ENCODE measurements at places on chromosomes 16 and 17.

- no peak for DNase-seq
Observed at GRCh38 chr17:5557990-5558389, 26.3 kb downstream of the NLRP1 start.

DNA sequence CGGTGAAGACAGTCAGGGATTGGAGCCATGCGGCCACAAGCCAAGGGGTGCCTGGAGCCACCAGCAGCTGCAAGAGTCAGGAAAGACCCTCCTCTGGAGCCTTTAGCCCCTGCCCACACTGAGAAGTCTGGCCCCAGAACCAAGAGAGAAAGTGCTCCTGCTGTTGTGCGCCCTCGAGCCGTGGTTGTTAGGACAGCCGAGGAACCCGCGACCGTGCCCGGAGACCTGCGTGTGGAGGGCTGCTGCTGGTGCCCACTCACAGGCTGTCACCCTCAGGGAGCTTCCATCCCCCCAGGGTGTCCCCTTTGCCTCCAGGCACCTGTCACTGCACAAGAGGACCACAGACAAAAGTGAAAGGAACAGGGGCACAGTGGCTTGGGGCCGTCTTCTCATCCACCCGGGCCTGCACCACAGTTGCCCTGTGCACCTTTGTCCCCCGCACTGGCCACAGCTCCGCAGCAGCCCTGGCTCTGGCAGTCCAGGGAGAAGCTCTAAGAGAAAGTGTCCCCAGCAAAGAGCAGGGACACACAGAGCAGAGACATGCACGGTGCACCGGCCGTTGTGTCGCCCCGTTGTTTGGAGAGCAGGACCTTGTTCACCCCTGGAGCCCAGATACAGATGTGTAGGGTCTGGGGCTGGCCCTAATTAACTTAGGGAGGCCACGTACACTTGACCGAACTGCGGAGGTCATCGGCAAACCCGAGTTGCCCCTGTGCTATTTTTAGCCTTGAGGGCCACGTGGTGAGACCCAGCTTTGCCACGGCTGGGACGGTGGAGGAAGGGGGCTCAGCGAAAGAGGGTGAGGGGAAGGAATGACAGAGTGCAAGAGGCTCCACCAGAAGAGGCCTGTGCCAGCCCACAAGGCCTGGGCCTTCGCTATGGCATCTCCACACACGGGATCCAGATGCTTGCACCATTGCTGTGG is 329.2 kb downstream of the C16orf95 start:
- no peak for DNase-seq

DNA sequence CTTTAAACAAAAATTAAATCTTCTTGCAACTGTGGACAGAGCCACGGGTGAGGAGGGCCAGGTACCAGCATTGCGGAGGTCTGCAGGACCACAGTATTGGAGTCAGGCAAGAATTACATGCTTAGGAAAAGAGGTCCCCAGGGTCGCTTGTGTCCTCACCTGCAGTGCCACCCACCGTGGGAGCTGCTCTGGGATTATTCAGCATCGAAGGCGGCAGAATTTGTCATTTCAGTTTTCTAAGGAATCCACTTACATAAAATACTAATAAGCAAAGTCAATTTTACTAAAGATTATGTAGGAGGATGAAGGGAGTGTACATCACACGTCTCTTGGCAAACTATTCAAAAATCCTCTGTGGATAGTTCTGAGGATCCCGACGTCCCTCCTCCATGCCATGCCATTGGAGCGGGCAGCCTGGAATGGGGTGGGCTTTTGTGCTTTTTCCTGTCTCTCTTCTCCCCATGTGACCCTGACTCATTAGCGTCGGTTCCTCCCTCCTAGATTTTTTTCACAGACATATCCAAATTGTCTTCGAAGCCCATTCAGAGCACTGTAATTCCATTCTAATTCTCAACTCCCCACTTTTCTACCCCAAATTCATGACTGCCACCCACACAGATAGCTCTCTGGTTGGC is 3.0 kb upstream of the PIK3R6 start:
- DNase-seq: no peak

DNA sequence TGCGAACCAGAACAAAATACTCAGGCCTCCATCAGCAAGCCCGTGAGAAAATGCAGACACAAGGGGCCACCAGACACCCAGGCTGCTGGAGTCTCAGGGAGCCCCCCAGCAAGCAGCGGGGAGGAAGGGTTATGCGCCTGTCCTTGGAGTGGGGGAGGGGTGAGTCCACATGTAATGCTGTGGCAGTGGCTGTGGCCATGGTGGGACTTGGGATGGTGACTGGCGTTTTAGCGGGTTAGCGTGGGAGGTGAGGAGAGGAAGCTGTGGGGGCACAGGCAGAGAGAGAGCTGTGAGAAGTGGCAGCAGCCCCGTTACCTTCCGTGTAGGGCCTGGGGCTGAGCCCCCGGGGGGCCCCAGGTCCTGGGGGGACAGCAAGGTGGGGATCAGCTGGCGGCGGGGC is 58.3 kb downstream of the SRCIN1 start:
- DNase-seq: no peak

- no peak for DNase-seq
Observed at GRCh38 chr17:44759086-44759915, 513 bp downstream of the ADAM11 start.

DNA sequence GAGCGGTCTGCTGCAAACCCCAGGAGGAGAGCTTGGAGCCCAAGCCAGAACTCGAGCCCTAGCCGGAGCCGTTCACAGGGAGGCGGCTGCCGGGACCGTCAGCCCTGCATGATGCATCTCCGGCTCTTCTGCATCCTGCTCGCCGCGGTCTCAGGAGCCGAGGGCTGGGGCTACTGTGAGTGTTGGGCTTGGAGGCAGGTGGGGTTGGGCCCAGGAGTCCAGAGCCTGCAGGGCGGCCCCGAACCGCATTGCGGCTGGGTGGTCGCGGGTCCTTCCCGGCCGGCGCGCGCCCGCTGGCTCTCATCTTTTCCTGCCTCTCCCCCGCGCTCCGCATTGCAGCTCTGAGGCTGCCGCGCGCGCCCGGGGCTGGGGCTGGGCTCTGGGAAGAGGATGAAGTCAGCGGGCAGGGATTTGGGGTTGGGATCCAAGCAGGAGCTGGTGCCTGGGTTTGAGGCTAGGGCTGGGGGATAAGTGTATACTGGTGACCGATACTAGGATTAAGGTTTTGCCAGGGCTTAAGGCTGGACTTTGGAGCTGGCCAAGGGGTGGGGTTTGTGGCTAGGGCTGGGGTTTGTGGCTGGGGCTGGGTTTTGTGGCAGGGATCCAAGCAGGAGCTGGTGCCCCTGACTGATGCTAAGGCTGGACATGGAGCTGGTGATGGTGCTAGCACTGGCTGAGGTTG is 532 bp downstream of the CNTNAP1 start:
- DNase-seq: peak; percentile 58
